Amniotic epithelial cell (primary cell): ENCODE measurements at places on chromosomes 13 and 19.
A peak's percentile ranks its signal among the peaks of the same experiment; 100 is the strongest.

DNA sequence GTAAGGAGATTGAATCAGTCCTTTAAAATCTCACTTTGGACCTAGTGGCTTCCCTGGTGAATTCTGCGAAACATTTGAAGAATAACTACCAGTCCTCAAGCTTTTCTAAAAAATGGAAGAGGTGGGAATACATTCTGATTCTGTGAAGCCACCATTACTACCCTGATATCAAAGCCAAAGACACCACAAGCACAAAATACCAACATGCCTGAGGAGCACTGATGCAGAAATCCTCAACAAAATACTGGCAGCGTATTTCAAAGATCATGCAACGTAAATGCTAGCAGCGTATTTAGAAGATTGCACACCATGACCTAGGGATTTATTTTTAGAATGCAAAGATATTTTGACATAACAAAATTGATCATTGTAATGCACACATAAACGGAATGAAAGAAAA, 14.4 kb downstream of the ATP4B start:
- DNase-seq: no peak

DNA sequence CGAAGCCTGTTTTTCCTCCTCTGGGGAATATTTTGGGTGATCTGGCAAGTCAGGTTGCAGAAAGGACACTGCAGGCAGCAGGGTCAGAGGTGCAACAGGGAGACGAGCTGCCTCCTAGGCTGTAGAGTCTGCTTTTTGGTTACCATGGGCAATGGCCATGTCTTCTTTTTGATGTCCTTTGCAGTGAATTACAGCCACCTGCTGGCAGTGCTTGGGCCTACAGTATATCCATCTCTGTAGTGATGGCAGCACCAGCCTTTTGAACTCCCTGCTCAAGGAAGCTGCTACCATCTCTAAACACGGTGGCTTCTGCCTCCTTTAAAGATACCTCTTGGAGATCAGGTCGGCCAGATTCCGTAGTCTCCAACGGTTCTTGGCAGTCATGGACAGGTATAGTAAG, 73.9 kb downstream of the WTIP start:
- DNase-seq: no peak

GRCh38 chr13:112771139-112771876, 81.5 kb downstream of the ATP11A start:
- no peak for DNase-seq

GRCh38 chr19:38539751-38540150, 78.0 kb downstream of the MAP4K1 start:
- DNase-seq: no peak

DNA sequence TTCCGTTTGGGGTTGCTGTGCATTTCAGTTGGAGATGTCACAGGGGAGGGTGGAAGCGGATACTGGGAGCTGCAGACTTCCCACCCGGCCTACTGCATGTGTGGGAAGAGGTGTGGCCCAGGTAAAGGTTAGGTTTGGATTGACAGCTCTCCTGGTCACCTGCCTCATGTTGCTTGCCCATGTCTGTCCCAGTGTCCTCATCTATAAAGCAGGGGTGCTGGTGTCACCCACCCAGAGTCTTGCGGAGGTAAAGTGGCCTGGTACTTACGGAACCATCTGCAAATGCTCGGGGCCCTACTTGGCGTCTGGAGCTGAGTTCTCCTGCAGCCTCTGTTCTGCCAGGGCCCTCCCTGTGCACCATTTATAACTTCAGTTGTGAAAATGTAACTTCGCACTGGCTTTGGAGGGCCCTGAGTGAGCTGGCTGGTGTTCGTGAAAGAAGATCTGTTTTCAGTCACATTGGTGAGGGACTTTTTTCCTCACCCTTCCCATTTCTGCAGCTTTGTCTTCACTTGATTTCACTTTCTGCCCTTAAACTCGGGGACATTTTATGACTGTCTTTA, 65.1 kb upstream of the TEX29 start:
- no peak for DNase-seq

- no peak for DNase-seq
Observed at GRCh38 chr19:29364224-29364726, 151.3 kb upstream of the UQCRFS1 start.

- DNase-seq: peak; percentile 43
Observed at GRCh38 chr13:98575009-98575903, 1.7 kb downstream of the STK24 start.

- DNase-seq: no peak
Observed at GRCh38 chr13:98834254-98834960, 81.9 kb upstream of the SLC15A1 start.

DNA sequence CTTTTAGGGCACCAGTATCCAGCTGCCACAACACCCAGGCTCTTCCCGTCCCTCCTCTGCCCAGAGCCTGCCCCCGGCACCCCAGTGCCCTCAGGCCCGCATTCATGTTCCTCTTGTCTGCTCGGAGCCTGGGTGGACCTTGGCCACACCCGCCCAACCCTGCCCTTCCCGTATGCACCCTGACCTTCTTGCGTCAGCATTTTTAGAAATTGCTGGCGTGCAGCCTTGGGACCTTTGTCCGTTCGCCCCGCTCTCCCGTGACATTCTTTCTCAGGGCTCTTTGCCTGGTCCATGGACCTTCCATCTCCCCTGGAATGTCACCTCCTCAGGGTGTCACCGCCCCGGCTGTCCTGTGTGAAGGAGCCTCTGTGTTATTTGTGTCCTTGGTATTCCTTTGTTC, 7.6 kb downstream of the NUCB1 start:
- no peak for DNase-seq

GRCh38 chr13:50412046-50412617, 396.9 kb downstream of the KCNRG start:
- DNase-seq: no peak

DNA sequence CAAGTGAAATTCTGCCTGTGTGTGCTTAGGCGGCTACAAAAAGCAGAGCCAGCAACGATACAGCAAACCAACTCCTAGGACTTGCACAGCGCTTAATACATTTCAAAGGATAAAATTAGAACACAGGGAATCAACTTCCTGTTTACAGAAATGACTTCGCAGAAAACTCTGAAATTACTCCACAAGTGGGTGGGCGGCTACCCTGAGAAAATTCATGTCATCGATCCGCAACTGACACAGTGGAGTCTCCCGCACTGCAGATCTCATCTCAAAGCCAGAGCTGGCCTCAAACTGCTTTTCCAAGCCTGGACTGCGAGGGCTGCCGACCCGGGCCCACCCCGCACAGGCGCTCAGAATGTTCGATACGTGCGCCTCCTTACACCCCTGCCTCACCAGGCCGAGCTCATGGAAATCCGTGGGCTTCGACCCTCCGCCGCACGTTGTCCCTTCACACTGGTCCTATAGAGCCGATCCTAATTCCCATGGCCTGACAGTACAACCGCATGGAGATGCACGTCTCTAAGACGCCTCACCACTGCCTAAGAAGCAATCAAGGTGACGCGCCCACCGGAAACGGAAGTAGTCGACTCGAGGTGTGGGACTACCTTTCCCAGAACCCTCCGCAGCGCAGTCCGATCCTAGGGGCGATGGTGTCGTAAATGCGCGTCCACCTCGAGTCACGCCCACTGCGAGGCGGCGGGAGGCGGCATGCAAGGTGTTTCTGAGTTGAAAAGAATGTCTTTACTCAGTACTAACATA, at the start of gene ZNF229:
Gene ZNF229, minus strand, starts transcription at position 557 of the 759 bp plus-strand sequence. CDS start 5,625 bp downstream, outside the sequence.
- peak; percentile 97 for DNase-seq

GRCh38 chr19:20470345-20471135, 95.0 kb downstream of the ZNF737 start:
- no peak for DNase-seq

DNA sequence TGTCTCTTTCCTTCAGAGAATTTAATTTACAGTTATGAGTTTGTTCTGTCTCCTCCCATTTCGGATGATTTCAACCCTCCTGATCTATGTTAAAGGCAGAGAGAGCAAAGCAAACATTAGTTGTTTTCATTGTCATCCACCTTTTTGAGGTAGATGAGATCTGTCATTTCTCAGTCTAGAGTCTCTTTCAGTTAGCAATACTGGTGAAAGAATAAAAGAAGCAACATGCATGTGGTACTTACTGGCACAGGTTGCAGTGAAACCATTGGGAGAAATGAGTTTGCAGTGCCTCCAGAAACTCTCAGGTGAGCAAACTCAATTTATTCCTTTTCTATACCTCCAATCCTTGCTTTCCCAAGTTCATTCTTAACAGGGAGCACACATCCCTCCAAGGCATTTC, 99.4 kb downstream of the RBM26 start:
- no peak for DNase-seq

- no peak for DNase-seq
Observed at GRCh38 chr13:51562011-51562671, 22.1 kb upstream of the WDFY2 start.

DNA sequence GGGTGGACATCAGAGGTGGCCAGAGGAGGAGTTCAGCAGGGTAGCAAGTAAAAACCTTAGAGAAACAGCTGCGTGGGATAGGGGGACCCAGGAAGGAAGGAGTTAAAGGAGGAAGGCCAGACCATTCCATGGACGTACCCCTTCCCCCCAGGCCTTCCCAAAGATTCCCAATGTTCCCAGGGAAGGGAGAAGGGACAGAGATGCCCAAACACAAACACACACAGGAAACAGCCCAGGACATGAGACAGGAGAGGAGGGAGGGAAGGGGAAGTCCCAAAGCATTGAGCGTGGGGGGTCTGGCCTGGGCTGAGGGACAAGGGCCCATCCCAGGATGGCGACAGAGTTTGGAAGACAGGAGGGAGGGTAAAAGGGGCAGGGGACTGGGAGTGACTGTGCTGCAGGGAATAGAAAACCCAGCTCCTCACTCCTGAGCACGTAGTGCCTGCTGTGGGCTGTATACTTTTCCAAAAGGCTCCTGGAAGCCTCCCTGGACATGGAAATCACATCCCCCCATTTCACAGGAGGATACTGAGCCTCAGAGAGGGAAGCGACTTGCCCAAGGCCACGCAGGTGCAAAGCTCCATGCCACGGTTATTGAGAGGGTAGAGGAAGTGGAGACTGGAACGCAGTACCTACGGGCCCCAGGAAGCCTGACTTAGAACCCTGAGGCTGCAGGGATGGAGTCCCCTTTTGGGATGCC, 1.1 kb downstream of the SYDE1 start:
- no peak for DNase-seq

DNA sequence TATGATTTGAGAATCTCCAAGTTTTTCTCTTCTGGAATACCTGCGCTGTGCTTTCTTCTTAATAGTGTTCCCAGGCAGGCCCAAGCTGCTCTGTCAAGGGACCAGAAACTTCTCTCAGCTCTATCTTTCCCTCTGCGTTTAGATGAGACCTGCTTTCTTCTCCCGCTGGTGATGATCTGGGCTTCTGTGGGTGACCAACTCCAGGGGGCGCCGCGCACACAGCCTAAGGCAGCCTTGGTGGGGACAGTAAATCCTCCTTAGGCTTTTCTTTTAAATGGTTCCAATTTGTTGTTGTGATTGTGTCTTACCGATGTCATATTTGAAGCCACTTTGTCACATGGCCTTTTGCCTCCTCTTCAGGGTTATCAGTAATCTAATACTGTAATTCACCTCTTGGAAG, 439.4 kb upstream of the KLF12 start:
- peak; percentile 10 for DNase-seq

DNA sequence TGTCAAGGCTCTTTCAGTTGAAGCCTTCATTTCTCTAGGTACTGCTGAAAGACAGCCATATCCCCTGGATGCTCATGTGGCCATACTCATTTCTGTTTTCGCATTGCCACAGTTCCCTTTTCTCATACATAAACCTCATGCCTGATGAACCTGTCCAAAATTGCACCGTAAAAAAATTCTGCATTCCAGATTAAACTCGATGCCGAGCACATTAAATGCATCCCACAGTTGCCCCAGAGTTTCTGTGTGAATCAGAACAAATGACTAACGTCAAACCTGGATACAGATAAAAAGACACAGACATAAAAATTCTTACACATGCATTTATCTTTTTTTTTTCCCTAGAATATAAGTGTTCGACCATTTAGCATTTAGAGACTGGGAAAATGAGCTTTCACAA, 288.2 kb downstream of the COG6 start:
- peak; percentile 61 for DNase-seq

DNA sequence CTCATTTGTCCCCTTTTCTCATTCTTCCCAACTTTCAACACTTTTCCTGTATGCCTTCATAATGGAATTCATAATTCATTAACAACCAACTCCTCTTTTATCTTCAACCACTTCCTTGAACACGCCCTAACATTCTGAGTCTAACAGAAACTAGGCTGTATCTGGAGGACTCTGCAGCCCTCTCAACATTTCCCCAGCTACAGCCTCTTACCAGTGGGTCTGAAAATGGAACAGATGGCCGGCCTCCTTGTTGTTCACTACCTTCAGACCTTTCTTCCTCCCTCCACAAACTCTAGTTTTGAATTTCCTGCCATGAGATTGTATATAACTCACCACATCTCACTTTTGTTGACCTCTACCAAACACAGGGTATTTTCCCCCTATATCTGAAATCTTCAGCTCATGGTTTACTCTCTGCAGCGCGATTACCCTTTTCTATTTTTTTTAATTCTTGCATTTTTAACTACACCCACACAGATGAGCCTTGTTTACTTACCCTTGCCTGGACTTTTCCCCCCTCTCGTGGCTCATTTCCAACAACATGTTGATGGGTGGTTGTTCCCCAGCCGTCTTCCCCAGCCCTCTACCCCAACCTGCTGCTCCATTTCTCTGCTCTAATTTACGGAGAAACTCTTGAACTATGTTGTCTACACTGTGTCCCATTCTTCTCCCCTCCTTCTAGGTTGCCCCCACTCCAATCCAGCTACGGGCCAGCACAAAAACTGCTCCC, 846 bp downstream of the ZNF790 start:
- DNase-seq: peak; percentile 41

DNA sequence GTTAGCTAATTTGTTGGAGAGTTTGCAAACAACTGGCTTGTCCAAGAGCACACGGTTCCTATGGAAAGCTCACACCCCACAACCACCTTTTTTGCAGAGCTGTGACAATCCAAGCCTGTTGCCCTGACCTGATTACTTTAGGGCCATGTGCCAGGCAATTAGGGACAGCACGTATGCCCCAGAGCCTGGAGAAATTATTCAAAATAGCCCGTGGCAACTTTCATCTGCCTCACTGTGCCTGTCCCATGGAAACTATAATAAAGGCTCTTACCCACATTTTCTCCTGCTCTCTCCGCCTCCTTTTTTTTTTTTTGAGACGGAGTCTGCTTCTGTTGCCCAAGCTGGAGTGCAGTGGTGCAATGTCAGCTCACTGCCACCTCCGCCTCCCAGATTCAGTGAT, 18.6 kb upstream of the FBN3 start:
- no peak for DNase-seq

GRCh38 chr19:32550666-32551065, 30.3 kb upstream of the PDCD5 start:
- DNase-seq: no peak

GRCh38 chr19:48896191-48896720, 2.3 kb downstream of the TULP2 start:
- no peak for DNase-seq

GRCh38 chr13:25910991-25911419, 140.8 kb downstream of the SHISA2 start:
- DNase-seq: no peak

GRCh38 chr13:53844473-53845146, 816.0 kb downstream of the OLFM4 start:
- no peak for DNase-seq

DNA sequence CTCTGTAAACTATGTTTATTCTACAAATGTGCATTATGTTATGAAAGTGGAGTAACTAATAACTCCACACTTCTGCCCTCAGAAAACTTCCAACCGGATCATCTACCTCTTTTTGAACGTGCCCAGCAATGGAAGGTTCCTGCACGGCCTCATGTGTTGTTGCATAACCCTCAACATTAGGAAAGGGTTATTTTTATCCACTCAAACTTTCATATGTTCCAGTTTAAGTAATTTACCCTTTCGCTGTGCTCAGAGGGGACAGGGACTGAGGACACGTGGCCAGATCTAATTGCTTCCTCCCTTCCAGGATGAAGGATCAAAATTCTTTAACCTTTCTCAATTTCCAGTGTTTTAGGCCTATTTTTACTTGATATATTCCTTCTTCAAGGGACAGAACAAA, 29.6 kb downstream of the IRS2 start:
- DNase-seq: no peak
